ENCODE measurements at places on chromosomes 2 and 18.
A peak's percentile ranks its signal among the peaks of the same experiment; 100 is the strongest.

GRCh38 chr2:73292316-73292905 lies 937 bp downstream of the EGR4 start:
- DNase-seq = no peak

GRCh38 chr2:189016311-189016861 lies 42.2 kb downstream of the COL3A1 start:
- no peak for DNase-seq

GRCh38 chr2:28802975-28803429 lies 7.6 kb upstream of the SPDYA start:
- no peak for DNase-seq

- DNase-seq = no peak
Measured at GRCh38 chr18:46419391-46420141, 237.5 kb downstream of the LOXHD1 start.

- DNase-seq = no peak
Measured at GRCh38 chr2:43057026-43057741, 169.2 kb downstream of the ZFP36L2 start.

DNA sequence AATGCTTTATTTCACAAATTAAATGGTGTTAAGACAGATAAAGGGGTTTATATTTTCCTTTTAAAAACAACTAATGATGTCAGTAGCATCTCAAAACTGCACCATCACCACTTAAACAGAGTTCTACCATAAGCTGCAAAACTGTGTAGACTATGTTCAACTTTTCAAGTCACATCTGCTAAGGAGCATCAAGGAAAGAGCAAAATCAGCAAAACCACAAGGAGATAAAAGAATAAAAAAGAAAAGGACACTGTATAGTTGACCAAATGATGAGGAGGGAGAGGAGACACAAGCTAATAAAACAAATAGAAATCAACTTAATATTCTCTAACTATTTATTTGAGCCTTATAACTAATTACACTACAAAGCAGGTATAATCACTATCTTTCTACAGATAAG lies 33.9 kb downstream of the PRPF40A start:
- no peak for DNase-seq

GRCh38 chr18:5388896-5389295 lies 93.4 kb upstream of the ZBTB14 start:
- no peak for DNase-seq

DNA sequence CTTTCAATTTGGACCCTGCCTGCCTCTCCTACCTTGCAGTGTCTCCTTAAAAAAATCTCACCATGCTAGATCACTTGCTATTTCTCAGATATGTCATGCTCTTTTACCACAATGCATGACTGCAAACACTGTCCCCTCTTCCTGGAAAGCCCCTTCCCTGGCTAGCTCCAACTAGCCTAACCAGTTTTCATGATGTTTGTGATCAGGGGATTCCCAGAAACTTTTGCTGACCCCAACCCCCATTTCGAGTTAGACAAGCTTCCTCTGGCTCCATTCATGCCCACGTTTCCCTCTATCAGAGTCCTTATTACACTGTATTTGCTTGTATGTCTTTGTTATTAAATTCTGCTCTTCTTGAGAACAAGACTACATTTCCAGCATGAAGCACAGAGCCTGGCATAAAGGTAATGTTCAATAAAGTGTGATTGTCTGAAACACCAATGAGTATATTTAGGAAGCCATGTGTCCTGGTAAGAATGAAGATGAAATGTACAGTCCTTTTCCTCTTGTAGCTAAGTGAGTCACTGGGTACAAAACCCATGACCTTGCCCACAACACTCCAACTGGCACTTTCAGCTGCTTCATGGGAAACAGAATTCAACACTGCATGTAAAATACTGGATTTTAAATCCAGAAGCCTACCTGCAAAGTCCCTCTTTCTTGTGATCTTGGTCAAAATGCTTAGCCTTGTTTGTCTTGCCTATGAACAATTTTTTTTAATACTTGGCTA lies 62.0 kb upstream of the ATL2 start:
- no peak for DNase-seq

- no peak for DNase-seq
Measured at GRCh38 chr18:8937160-8938094, 165.1 kb upstream of the NDUFV2 start.

DNA sequence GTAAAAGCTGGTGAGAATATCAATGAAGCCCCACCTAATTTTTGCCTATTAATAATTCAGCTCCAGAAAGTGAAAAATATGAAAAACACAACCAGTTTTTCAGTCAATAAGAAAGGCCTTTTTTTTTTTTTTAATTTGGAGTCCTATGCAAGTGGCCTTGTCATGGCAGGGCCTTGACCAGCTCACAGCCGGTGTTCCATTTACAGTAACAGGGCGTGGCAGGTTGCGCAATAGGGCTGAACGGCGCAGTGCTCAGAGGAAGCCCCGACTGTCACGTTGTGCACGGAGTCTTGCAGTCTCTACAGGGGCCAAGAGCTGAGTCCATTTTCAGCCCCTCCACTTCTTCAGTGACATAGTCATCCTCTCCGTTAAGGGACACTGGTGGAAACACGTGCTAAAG lies 184.1 kb upstream of the FN1 start:
- no peak for DNase-seq

- no peak for DNase-seq
Measured at GRCh38 chr2:217277646-217278398, 418.0 kb upstream of the TNP1 start.

GRCh38 chr18:27378431-27379095 lies 193.5 kb upstream of the CHST9 start:
- peak; percentile 41 for DNase-seq

DNA sequence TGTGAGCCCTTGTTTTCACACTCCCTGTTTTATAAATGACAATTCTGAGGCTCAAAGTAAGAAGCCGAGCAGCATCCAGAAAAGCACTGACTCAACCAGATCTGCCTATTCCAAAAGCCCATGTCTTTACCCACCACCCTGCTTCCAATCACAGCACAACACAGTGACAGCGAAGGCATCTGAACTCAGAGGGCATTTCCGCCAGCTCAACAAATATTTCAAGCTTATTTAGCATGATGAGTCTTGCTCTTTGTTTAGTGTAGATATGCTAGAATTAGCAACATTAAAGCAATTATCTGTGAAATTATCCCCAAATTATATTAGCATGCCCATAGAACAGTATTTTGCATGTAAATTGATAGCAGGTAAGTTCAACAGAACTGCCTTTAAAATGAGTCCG lies 359.1 kb upstream of the RAB6C start:
- DNase-seq = no peak

DNA sequence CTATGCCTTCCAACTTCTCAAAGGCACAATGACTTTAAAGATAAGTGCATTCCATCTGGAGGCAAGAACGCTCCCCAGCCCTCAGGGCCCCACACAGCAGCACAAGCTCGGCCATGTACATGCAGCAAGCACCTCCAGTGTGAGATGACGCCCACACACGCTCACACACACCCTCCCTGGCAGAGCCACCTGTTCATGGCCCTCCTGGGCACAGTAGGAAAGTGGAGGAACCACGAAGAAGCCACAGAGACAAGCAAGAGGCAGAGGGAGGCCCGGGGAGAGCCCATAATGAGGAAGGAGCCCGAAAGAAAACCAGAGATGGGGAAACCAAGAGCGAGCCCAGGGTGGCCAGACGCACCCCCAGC lies 21.7 kb downstream of the BIN1 start:
- DNase-seq = no peak

GRCh38 chr18:4181882-4182568 lies 273.1 kb downstream of the DLGAP1 start:
- no peak for DNase-seq

DNA sequence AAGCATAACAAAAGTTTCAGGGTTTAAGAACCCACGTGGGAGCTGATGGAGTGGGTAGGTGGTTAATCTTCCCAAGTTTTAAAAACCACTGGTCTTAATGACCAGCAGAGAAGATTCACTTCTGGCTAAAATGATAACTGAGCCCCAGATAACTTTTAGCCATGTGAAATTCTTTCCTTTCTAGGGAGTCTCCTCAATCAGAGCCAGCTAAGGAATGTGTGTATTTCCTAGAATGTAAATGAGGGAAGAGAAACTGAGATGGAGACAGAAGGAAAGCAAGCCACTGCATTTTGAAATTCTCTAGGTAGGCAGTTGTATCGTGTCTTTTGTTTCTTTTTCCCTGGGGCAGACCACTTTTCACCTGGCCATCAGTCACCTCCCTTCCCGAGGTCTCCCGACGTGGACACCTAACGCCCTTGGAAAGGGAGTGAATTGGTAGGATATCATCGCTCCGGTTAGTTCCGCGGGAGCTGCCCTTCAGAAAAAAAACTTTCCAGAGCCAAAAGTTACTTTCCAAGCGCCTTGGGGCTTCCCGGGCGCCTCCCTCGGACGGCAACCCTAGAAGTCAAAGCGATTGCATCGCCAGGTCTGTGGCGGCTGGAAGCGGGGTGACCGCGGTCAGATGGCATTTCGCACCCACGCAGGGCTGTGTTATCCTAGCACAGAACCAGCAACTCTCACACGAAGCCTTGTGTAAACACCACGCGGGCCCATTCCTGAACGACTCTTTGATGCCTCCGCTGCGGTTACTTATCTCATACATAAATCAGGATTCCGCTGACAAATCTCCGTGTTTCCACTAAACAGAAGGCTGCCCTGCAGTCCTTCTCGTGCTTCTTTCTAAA lies 1.3 kb downstream of the COLEC12 start:
- DNase-seq = no peak

- DNase-seq = no peak
Measured at GRCh38 chr18:23324056-23324811, 128.9 kb upstream of the RIOK3 start.

GRCh38 chr2:197072533-197072932 lies 146.0 kb upstream of the PGAP1 start:
- DNase-seq = no peak

- DNase-seq = no peak
Measured at GRCh38 chr2:161033059-161033660, 127.1 kb upstream of the TANK start.

DNA sequence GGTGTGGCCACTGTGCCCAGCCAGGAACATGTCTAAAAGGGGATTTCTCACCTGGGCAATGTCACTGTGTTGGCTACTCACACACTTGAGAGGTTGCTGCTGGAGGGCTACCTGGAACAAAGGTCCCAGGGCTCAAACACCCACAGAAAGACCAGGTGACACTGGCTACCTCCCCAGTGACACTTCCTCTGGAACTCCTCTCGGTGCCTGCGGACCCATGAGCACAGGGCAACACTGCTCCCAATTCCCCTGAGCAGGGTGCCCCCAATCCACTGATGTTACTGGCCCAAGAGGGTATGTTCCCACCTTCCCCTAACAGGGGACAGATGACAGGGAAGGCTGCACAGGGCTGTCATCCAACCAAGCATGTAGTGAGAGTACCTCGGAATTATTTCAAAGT lies 5.8 kb downstream of the NPPC start:
- DNase-seq = no peak

- no peak for DNase-seq
Measured at GRCh38 chr2:150495993-150496627, 8.6 kb upstream of the RND3 start.

DNA sequence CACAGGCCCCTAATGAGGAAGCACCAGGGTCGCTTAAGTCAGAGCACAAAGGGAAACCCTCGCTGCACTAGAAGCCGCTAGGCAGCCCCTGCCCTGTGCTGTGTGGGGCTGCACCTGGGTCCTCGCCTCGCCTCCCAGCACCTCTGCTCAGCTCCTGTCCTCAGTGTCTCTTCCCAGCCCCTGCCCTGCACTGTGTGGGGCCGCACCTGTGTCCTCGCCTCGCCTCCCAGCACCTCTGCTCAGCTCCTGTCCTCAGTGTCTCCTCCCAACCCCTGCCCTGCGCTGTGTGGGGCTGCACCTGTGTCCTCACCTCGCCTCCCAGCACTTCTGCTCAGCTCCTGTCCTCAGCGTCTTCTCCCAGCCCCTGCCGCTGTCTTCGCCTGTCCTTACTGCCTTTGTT lies 342.8 kb downstream of the EIPR1 start:
- no peak for DNase-seq

DNA sequence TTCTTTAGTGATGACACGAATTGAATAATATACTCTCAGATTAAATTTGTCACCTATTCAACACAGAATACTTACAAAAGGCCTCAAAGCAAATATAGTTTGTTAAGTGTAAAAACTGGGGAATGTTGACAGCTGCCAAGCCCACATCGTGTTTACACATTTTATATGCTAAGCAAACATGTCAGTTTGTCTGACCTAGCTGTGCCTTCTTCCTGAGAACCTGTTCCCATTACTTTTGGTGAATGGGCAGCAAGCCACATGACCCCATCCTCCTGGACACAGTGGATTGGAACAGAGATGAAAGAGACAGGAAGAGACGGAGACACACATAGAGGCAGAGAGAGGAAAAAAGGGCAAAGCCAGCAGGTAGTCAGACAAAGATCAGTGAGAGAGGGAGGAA lies 22.9 kb upstream of the CUL3 start:
- DNase-seq = no peak

DNA sequence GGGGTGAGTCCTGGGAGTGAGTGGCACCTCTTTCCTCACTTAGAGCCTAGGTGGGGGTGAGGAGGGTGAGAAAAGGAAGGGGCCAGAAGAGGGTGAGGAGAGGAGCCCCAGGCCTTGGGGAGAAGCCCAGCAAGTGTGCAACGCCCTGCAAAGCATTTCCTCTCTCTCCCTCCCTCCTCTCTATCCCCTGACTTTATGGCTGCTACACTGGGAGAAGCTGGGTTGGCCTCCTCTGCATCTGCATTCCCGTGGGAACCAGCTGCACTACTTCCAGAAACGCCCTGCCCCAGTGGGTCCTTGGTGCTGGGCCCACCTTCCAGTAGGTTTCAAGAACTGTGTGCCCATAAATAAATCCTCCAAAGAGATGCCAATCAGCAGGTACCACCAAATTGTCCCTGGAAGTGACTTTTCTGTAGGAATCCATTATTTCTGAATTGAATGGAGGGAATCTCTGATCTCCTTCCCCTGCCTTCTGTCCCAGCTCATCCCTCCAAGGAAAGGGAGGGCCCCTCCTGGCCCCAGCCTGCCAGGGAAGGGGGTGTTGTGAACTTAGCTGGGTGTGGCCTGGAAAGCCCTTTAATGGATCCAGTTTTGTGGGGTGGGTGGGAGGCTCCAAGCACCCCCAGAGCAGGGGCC lies 95.7 kb upstream of the BOD1L2 start:
- no peak for DNase-seq

DNA sequence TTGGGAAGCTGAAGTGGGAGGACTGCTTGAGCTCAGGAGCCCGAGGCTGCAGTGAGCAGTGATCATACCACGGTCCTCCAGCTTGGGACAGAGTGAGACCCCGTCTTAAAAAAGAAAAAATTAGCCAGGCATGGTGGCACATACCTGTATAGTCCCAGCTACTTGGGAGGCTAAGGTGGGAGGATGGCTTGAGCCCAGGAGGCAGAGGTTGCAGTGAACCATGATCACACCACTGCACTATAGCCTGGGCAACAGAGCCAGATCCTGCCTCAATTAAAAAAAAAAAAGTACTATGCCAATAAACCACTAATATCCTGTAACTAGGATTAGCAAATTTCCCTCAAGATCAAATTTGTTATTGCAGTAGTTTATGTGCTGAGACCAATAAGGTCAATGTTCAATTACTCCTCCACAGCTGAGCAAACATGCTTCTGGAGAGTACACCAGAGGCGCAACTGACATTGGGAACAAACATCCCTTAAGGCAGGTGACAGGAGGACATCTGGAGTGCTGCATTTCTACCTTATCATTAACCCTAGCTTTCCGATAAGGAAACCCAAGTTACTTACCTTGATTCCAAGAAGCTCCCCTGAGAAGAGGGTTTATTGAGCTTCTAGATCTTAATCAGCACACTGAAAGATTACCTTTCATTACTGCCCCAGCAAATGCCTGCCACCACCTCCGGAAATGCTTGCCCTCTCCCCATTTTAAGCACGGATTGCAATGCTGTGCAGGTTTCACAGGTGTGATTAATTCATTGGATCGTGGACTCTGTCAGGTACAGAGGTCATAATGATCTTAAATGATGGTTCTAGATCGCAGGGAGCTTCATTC lies 26.2 kb downstream of the MGAT4A start:
- DNase-seq = no peak
